ENCODE measurements at places on chromosomes 11 and 22.

DNA sequence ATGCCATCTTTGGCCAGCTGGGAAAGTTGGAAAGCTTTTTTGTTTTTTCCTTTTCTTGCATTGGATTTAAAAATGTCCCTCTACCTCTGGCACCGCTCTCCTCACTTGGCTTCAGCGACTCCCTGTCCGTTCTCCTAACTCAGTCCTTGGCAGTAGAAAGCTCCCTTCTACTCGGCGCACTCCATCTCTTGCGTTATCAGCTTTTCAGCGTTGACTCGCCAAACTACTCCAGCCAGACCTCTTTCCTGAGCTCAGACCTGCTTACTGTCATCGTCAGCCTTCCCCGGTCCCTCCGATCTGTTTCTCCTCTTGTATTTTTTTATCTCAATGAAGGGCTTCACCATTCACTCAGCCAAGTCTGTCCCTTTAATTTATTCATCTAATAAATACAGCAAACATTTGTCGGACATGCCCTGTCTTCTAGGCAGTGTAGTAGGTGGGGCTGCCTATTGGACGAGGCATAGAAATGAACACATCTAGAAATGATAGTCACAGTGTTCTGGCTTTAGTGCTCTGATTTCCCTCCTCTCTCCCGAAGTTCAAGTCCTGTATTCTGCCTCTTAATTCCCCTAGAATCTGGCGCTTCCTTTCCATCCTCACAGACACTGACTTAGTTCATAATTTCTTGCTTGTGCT lies 839 bp downstream of the CEP164 start:
- peak; percentile 56 for DNase-seq

DNA sequence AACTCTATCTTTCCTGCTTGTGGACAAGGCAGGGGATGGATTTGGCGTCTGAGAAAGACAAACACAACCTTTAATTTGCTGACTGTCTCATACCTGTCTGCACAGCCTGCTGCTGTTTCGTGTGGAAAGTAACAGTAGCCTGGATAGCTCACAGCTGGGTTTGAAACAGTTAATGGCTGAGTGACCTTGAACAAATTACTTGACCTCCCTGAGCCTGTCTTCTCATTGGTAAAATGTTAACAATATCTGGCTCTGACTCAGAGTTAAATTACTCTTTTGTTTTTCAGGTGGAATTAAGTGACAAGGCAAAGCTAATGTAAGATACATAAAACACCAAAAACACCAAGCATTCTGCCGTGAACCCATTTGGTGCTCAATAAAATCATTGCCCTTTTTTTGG lies 41.1 kb upstream of the ADA2 start:
- no peak for DNase-seq

DNA sequence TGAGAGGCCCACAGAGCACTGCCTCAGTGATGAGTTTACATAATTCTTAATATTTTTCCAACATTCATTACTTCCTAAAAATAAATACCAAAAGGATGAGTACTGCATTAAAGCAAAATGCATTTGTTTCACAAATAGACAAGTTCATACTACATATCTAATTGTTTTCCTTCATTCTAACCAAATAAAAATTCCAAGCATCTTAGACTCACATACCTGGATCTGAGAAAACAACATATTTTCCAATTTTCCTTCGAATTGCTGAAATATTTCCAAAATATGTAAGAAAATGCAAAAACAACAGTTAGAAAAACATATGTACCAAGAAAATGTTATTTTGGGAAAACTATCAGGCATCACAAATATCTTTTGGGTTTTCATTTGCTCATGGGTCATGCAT lies 127.9 kb upstream of the CEP126 start:
- no peak for DNase-seq

- DNase-seq, result peak; percentile 80
These were observed 37.9 kb downstream of the CELF1 start for GRCh38 chr11:47514825-47515647.

GRCh38 chr11:125170001-125170509 lies 5.5 kb downstream of the PKNOX2 start:
- no peak for DNase-seq

GRCh38 chr11:6637871-6638270 lies 17.7 kb downstream of the DCHS1 start:
- DNase-seq, result no peak

Data from hematopoietic multipotent progenitor cell treated with erythropoietin and hydrocortisone succinate and interleukin-3 and kit ligand, for 4 days (in vitro differentiated cells).